ENCODE measurements at places on chromosomes 1 and 21. TPM values are rescaled to one million over a fixed set of nuclear protein-coding genes. Genes with fewer than 3 reads are reported as not detected.

The SPAG17 gene
- total RNA-seq = not detected

The DAB1 gene
- total RNA-seq = not detected

The LORICRIN gene
- total RNA-seq = not detected

The TLR5 gene
- total RNA-seq = 0.19 TPM

The PHF13 gene
- 10.9 TPM for total RNA-seq

The DNAJC11 gene
- total RNA-seq = 83.0 TPM

The RIPPLY3 gene
- total RNA-seq = 0.10 TPM

The FCGR3A gene
- not detected for total RNA-seq

The ACTL8 gene
- total RNA-seq = not detected

The LAD1 gene
- total RNA-seq = not detected

The FOXD3 gene
- not detected for total RNA-seq

The IGSF8 gene
- total RNA-seq = 39.0 TPM

The CFHR5 gene
- total RNA-seq = not detected

The OXCT2 gene
- 3.8 TPM for total RNA-seq

The CTSE gene
- not detected for total RNA-seq

The CD101 gene
- total RNA-seq = 0.47 TPM

The CTSS gene
- 38.5 TPM for total RNA-seq

The FGR gene
- 0.35 TPM for total RNA-seq

The FMOD gene
- total RNA-seq = 3.2 TPM

The FUBP1 gene
- 255 TPM for total RNA-seq

The NOS1AP gene
- total RNA-seq = 0.14 TPM

The BRDT gene
- total RNA-seq = not detected

The LIPI gene
- total RNA-seq = not detected

The RNU1-4 gene
- total RNA-seq = 874 TPM

The CCDC17 gene
- total RNA-seq = 1.2 TPM

The PIP5K1A gene
- 70.0 TPM for total RNA-seq

The GSTM1 gene
- total RNA-seq = not detected

The USP21 gene
- total RNA-seq = 25.4 TPM

The ZNF648 gene
- total RNA-seq = not detected

The DENND2D gene
- 201 TPM for total RNA-seq

The KLF17 gene
- not detected for total RNA-seq

The ASCL5 gene
- 0.30 TPM for total RNA-seq

The CACNA1E gene
- not detected for total RNA-seq

The TMPRSS15 gene
- not detected for total RNA-seq

The DNAJC6 gene
- total RNA-seq = 1.9 TPM

The SLFNL1 gene
- total RNA-seq = 0.08 TPM

The NBPF9 gene
- total RNA-seq = 13.1 TPM

The SEC16B gene
- not detected for total RNA-seq

The CFAP141 gene
- total RNA-seq = not detected

The OR2L8 gene
- total RNA-seq = not detected

The RGSL1 gene
- not detected for total RNA-seq

The ATAD3B gene
- total RNA-seq = 75.7 TPM

Data from activated naive CD8-positive, alpha-beta T cell treated with anti-CD3 and anti-CD28 coated beads for 36 hours (primary cell).